ENCODE measurements at places on chromosomes 6 and 20.

GRCh38 chr6:144920391-144920961, 635.3 kb downstream of the UTRN start:
- no peak for DNase-seq

DNA sequence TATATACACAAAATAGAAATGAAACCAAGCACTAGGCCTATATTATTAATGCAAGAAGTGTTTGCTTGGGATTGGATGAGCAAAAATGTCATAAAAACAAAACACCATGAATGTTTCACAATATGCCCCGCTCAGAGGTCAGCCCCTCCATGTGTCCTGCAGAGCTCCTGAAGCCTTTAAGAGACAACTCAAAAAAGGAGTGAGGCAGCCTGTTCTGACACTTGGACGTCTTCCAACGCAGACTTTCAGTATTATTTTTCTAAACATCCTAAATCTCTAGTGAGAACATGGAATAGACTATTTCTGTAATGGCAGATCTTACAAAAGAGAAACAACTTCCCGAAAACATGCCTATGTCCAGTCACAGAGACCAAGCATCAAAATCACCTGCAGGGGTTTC, 322.6 kb downstream of the PRKN start:
- DNase-seq: no peak

DNA sequence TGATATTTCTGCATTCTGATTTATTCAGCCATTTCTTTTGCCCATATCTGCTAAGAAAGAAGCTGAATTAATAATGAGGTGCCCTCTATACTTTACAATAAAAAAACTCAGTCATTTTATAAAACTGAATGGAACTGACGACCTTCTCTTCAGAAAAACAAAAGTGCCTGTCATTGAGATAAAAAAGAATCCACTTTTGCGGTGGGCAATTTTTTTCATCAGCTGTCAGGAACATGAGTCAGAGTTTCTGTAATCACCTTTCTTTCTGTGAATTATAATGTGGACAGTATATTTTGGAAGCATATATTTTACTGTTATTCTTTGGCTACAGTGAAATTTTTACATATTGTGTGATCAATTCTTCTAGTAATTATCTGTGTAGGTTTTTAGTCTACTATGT, 33.4 kb downstream of the IL20RA start:
- DNase-seq: no peak

DNA sequence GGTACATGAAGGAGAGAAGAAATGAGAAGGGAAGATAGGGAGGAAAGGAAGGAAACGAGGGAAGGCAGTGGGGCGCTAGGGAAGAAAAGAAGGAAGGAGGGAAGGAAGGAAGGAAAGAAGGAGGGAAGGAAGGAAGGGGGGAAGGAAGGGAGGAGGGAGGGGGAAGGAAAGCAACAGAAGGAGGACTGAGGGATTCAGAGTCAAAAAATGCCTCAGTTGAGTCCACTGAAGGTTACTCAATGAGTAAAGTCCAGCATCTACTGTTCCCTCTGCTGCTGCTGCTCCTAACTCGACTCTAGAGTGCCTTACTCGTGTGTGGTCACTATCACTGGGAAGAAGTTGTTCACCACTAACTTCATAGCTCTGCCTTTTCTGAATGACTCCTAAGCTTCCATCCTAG, 33.8 kb downstream of the PHACTR1 start:
- no peak for DNase-seq

DNA sequence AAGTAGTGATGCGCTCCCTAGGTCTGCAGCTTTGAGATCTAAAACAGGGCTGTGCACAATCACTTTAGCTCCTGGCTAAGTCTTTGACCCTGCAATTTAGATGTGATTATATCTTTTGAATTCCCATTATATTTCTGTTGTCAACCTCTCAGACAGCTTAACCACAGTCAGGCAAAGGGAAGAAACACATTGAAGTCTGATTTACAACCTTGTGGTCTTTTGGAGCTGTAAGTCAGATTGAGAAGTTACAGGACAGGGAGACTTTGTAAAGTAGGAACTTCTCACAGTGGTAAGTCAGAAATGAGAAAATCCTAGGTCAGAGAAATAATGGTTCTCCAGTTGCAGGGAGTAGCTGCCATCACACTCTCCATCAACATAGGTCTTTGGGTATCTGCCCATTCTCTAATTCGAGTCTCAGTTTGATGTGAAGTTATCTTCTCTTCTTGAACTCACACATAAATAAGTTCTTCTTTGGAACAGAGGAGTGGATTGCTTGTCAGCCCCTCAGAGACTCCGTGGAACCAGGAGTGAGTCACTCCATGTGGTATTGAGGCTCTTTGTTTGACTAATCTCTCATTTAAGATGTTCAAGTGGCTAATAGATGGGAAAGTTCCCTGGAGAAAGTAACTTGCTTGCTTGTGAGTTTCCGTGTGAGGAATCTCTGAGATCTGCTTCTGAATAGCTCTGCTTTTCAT, 35.0 kb upstream of the SGK1 start:
- no peak for DNase-seq

DNA sequence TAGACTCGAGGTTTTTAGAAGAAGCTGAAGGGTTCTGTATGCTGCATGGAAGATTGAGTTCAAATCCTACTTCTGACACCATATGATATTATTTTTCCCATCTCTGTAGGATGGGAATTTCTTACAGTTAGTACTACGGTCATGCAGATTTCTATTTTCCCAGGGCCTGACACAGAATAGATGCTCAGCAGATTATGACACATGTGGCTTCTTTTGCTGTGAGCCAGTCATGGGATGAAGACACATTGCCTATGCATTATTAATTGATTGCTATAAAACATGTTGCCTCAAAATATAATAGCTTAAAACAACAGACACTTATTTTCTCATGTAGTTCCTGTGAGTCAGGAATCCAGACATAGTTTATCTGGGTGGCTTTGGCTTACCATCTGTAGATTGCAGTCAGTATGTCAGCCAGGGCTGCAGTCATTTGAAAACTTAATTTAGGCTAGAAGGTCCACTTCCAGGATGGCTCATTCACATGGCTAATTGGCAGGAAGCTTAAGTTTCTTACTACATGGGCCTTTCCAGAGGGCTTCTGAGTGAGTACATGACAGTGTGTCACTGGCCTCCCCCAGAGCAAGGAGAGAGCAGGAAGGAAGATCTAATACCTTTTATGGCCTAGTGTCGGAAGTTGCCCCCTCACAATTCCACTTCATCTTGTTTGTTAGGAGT, 29.5 kb downstream of the TOP1 start:
- no peak for DNase-seq

DNA sequence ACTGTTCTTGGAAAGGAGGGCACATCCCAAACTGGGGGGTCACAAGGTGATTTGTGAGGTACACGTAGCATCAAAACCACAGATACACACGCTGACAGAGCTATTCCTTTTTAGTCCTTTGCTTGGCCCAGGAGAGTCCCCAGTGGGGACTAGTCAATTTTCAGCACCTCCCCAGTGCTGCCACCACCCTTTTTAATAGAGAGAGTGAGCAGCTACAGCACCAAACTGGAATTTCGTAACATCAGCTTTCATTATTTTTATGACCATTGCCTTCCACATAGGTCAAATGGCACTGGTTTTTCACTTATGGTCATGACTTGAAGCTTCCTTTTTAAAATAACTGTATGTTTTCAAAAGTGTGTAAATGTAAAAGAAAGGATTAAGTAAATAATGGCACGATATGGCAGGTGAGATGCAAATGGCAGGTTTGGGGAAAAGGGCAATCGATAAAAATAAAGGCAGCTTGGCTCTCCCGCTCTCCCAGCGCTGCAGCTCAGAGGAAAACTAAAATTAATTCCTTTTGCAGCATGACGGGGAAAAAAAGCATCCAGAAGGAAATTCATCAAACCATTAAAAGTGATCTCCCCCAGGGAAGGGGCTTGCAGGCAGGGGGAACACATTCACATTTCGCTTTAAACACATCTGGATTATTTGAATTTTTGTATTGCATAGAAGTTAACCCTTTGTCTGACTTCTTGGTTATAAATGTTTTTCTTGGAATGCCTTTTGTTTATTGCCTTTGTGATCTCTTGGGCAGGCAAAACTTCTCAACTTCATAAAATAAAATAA, 95.2 kb downstream of the ANKRD60 start:
- DNase-seq: no peak

DNA sequence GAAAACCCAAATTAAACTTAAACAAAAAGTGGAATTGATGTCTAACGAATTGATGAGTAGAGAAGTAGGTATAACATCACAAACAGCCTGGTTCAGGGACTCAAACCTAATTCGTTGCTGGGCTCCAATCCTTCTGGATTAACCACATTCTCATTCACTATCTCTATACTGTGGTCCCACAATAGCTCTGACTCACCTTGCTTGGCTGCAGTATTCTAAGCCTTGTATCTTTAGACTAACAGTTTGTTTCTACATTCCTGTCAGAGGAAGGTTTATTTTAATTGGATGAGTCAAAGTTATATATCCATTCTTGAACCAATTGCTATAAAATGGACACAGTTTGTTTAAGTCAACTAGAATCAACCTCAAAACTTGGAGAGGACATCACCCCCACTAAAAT, 530.5 kb upstream of the PTCHD4 start:
- no peak for DNase-seq

- no peak for DNase-seq
These were observed 11.1 kb downstream of the TOX2 start for GRCh38 chr20:43925801-43926200.

- no peak for DNase-seq
These were observed 145.1 kb upstream of the PRDM1 start for GRCh38 chr6:105940990-105941389.

Data from activated CD4-positive, CD25-positive, alpha-beta regulatory T cell treated with anti-CD3 and anti-CD28 coated beads, Interleukin-2, amount 50 U/mL, for 72 hours (primary cell).